Stimulated activated CD4-positive, alpha-beta T cell treated with anti-CD3 and anti-CD28 coated beads, Interleukin-1b, Interleukin-23, amount 100 ng/mL, for 1 hour (primary cell): ENCODE measurements at places on chromosomes 5 and 9.

- DNase-seq, result no peak
Measured at GRCh38 chr5:16777432-16777831, 158.7 kb downstream of the MYO10 start.

- DNase-seq, result no peak
Measured at GRCh38 chr9:131291795-131292315, 2.3 kb downstream of the PLPP7 start.

DNA sequence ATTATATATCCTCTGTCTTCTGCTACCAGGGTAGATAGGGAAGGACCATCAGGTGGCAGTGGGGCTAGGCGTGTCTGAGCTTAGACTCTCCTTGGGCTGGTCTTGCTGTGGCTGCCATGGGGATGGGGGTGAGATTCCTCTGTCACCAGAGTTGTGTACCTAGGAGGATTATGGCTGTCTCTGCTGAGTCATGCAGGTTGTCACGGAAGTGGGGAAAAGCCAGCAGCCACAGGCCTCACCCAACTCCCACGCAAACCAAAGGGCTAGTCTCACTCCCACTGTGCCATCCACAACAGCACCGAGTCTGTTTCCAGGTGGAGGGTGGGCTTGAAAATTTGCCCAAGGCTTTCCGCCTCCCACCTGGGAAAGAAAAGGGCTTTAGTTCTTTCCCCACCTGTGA, 476.1 kb downstream of the CYLC2 start:
- DNase-seq, result no peak

- no peak for DNase-seq
Measured at GRCh38 chr9:4141296-4141695, 158.6 kb downstream of the GLIS3 start.

GRCh38 chr5:142012186-142012785, 541 bp downstream of the GNPDA1 start:
- no peak for DNase-seq

GRCh38 chr9:8750639-8751051, 951.1 kb upstream of the DMAC1 start:
- DNase-seq, result no peak
